ENCODE measurements at places on chromosomes 5 and 9.

DNA sequence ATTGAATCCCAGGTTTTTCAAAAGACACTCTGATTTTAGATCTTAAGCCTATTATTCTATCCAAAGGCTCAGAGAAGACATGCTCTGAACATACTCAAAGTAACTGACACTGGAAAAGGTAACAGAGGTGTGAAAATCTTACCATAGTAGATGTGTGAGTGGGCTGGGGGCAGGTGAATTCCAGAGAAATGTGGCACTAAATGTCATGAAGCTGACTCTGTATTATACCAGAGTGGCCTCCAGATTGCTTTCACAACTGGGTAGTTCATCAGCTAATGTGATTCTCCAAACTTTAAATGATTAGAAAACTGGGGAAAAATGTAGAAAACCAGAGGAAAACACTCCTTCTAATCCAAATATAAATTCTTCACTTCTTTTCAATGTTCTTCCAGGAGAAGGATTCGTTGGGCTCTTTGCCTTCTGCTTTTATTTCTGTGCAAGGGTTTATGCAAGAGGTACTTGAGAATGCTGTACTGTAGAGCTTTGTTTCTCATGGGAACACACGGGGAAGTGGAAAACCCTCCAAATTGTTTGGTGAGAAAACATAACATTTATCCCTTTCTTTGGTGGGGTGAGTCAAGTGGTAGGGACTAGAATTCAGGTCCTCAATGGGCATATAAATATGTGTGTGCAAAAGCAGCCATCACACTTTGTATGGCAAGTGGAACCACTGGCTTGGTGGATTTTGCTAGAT lies at the start of gene SCGB3A2:
SCGB3A2 (plus strand) TSS at position 646 of the 694 bp plus-strand sequence. CDS start 93 bp downstream, outside the sequence.
- no peak for DNase-seq

DNA sequence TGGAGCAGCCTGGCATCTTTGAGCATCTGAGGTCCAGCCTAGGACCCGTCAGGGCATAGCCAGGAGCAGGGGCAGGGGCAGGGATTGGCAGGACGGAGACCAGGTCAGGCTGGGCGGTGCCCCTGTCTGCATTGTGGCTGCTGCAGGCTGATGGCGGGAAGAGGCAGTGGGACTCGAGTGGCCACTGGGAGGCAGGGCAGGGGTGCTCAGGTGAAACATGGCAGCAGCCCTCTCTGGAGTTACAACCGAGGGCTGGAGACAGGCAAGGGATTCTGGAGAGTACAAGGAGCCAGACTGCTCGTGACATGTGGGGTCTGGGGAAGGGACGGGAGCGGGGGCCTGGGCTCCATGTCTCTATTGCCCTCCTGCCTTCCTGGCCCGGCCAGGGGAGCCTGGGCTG lies 97.4 kb upstream of the RAPGEF1 start:
- no peak for DNase-seq

DNA sequence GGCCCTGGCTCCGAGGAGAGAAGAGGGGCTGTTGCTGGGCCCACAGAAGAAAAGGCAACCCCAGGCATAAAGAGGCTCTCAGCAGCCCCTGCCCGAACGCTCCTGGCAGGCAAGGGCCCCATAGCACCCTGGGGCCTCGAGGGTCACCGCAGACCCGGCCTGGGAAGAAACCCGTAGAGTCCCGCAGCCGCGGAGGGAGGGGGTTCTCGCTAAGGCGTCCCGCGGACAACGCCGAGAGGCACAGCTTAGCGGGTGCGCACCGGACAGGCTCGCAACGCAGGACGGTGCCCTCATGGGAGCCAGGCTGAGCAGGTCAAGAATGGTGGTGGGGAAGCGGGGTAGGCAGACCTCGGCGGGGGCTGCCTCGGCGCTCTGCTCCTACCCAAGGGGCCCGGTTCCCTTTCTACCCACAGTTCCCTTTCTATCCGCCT lies 6.7 kb downstream of the PITX1 start:
- no peak for DNase-seq

GRCh38 chr9:89740722-89741121 lies 135.9 kb downstream of the GADD45G start:
- no peak for DNase-seq

DNA sequence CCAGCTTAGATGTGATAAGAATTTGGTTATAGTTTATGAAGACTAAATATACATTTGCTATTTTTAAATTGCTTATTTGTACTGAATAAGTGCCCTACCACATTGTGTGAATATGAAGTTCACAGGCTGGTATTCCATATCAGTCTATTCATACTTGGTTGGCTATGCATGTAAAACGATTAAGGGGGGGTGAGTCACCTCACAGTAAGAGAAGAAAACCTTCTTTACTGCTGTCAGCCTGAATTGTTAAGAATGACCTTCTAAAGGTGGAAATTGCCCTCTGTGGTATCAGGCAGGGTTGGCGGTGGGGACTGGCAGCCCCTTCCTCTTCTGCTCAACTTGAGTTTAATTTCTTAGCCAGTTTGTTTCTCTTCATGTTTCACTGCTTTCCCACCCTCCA lies 127.0 kb upstream of the RPS23 start:
- no peak for DNase-seq

GRCh38 chr5:172694541-172694940 lies 53.5 kb downstream of the NEURL1B start:
- DNase-seq = no peak
